Stomach (tissue), 19 donors: ENCODE measurements at places on chromosomes 16 and 17. TPM values are rescaled to one million over a fixed set of nuclear protein-coding genes. Genes with fewer than 3 reads are reported as not detected.

The ZFP3 gene
- polyA plus RNA-seq, result 1.7 TPM

The DPEP1 gene
- polyA plus RNA-seq, result 1.4 TPM

The SPNS3 gene
- polyA plus RNA-seq, result 0.37 TPM

The FOXJ1 gene
- polyA plus RNA-seq, result 0.25 TPM

The MT1E gene
- polyA plus RNA-seq, result 445 TPM

The ALOX15B gene
- 2.4 TPM for polyA plus RNA-seq

The CYGB gene
- polyA plus RNA-seq, result 101 TPM

The MYH8 gene
- polyA plus RNA-seq, result 0.06 TPM

The GAST gene
- 1.3 TPM for polyA plus RNA-seq

DNA sequence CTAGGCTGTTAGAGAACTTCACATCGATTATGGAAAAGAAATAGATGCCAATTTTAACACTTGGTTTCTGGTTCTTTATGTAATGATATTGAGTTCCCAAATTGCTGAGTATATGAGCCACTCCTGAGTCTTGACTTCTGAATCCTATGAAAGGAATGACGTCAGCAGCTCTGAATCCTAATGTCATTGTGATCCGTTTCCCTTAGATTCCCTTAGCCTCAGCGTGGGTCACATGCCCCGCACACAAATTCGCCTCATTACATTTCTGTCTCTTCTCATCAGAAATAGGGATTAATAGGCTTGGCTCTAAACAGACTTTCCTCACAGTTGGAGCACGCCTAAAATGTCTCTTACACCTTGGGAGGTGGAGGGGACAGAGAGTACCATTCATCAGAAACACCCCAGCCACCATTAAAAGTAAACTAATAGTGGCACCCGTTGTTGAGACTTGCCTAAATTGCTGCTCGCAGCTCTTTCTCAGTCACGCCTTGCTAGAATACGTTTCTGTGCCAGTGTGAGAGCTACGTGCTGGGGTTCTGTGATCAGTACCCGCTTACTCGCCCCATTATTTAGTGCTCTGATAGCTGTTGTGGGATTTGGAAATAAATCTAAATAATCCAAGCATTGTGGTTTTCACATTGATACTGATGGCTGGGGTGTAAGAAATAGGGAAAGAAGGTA, 7.1 kb downstream of the MRM3 start:
- peak overlapping the region; percentile 40 for H3K27ac ChIP-seq
- no peak for DNase-seq
- peaks cover 66% of the 10 kb centered on the region for H3K36me3 ChIP-seq
- H3K4me1 ChIP-seq, result peaks cover 8% of the 10 kb centered on the region

DNA sequence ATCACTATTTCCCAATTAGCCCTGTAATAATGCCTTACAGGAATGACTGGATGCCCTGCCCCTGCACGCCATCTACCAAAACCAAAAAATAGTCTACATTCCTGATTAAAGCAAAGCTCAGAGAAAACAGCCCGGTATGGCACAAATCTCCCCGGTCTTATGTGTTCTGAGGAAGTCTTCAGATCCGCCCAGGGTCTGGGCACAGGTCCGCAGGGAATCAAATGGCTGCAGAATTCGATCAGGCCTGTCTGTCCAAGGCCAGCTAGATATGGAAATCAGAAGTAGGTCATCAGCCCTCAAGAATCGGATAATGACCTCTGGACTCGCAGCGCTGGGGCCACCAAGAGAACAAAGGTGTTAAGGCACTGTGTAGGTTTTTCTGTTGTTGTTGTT, 171.0 kb downstream of the ZFHX3 start:
- H3K27ac ChIP-seq, result no peak overlapping the region
- H3K36me3 ChIP-seq, result no peaks in the 10 kb centered on the region
- no peak overlapping the region for H3K4me3 ChIP-seq
- H3K4me1 ChIP-seq, result peaks cover 29% of the 10 kb centered on the region

DNA sequence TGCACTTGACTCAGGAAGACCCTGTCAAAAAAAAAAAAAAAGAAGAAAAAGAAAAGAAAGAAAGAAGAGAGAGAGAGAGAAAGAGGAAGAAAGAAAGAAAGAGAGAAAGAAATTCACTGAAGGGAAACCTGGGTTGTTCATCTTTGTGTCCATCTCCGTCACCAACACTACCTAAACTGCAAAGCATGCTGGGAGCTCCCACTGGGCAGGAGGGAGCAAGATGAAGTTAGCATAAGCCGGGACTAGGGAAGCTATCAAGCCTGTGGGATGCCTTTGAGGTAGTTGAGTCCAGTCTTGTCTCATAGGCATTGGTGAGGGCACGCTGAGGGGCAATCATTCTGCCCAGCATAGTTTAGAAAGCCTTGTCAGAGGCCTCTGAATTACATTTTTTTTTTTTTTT, 7.6 kb upstream of the CBFB start:
- H3K27ac ChIP-seq, result no peak overlapping the region
- no peak overlapping the region for H3K4me3 ChIP-seq
- H3K27me3 ChIP-seq, result no peaks in the 10 kb centered on the region

DNA sequence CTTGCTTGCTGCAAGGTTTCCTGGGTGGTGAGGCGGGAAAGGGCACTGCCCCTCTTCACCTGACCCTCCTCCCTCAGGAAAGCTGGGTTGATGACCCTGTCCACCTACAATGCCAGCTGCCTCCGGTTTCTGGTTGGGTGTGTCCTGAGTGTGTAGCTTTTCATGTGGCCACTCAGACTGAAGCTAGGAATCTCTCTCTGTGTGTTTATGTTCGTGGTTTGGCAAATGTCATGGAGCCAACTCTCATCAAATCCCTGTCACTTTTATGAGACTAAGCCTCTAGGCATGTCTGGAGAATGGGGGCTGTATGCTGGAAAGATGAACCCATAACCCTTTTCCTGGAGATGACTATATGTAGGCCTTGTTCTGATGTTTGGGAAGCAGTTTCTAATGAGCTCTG, 17.1 kb downstream of the PLEKHG4 start:
- no peak overlapping the region for H3K4me3 ChIP-seq
- H3K36me3 ChIP-seq, result no peaks in the 10 kb centered on the region
- H3K27me3 ChIP-seq, result no peaks in the 10 kb centered on the region
- H3K27ac ChIP-seq, result no peak overlapping the region
- peaks cover 7% of the 10 kb centered on the region for H3K4me1 ChIP-seq
- DNase-seq, result peak; percentile 23

DNA sequence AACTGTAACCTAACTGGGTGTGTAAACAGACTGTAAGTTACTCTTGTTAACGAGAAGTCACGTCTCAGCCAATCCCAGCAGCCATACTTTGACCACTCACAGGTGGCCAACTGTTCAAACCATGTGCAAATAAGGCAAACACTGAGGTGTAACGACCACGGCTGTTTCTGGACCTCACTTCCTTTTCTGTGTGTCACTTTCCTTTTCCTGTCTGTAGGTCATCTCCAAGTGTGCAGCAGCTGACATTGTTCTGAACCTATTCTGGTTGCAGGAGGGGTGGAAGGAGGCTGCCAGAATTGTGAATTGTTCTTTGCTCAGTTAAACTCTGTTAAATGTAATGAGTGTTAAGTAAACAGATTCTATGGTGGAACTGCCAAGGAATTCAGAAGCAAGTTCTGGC, 627.4 kb downstream of the KCNJ2 start:
- no peak overlapping the region for H3K4me3 ChIP-seq
- H3K4me1 ChIP-seq, result no peaks in the 10 kb centered on the region
- H3K27me3 ChIP-seq, result no peaks in the 10 kb centered on the region
- no peaks in the 10 kb centered on the region for H3K36me3 ChIP-seq
- no peak overlapping the region for H3K27ac ChIP-seq

GRCh38 chr17:49512296-49513043, 17.4 kb downstream of the NGFR start:
- H3K4me3 ChIP-seq, result no peak overlapping the region
- DNase-seq, result no peak
- no peak overlapping the region for H3K27ac ChIP-seq
- H3K27me3 ChIP-seq, result peaks cover 24% of the 10 kb centered on the region

- no peak overlapping the region for H3K4me3 ChIP-seq
- no peaks in the 10 kb centered on the region for H3K27me3 ChIP-seq
- DNase-seq, result no peak
- H3K4me1 ChIP-seq, result no peaks in the 10 kb centered on the region
Observed at GRCh38 chr16:23484510-23485256, 25.6 kb downstream of the GGA2 start.

- H3K4me1 ChIP-seq, result no peaks in the 10 kb centered on the region
- H3K36me3 ChIP-seq, result no peaks in the 10 kb centered on the region
- H3K27me3 ChIP-seq, result no peaks in the 10 kb centered on the region
- H3K4me3 ChIP-seq, result no peak overlapping the region
Observed at GRCh38 chr17:14373614-14374259, 72.9 kb downstream of the HS3ST3B1 start.

GRCh38 chr17:68937890-68938514, 17.2 kb downstream of the ABCA8 start:
- no peak for DNase-seq
- H3K27ac ChIP-seq, result no peak overlapping the region
- H3K36me3 ChIP-seq, result no peaks in the 10 kb centered on the region
- H3K4me3 ChIP-seq, result no peak overlapping the region

- no peak overlapping the region for H3K4me3 ChIP-seq
- DNase-seq, result peak; percentile 56
- H3K4me1 ChIP-seq, result peaks cover 100% of the 10 kb centered on the region
- H3K27me3 ChIP-seq, result no peaks in the 10 kb centered on the region
- H3K36me3 ChIP-seq, result no peaks in the 10 kb centered on the region
Observed at GRCh38 chr16:88479793-88480760, 27.0 kb downstream of the ZFPM1 start.

DNA sequence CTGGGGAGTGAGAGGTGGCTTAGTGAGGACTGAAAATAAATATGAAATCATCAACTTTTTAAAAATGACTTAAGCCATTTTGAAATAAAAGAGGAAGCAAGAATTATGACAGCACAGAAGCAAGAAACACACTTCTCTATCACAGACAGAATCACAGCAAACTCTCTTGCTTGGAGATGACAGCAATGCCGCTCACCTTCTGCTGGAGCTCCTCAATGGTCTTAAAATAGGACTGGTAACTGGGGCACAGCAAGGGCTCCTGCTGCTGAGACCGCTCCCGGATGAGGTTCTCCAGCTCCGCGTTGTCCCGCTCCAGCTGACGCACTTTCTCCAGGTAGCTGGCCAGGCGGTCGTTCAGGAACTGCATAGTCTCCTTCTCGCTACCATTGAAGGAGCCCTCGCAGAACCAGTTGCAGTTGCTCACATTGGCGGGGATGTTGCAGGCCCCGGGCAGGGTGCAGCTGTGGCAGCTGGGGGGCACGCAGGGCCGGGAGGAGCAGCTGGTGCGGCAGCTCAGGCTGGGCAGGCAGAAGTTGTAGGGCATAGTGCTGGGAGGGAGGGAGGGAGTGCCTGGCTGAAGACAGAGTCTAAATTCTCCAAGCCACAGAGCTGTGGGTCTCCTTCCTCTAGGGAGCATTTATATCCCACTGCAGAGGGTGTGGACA, at the start of gene KRT31:
Gene KRT31, minus strand, starts transcription at position 613 of the 665 bp plus-strand sequence. Its CDS starts 69 bp downstream, at position 544.
- no peak for DNase-seq
- peaks cover 9% of the 10 kb centered on the region for H3K27me3 ChIP-seq
- H3K27ac ChIP-seq, result no peak within 1 kb of the TSS
- no peak within 1 kb of the TSS for H3K4me3 ChIP-seq

- H3K4me1 ChIP-seq, result peaks cover 3% of the 10 kb centered on the region
- H3K4me3 ChIP-seq, result no peak overlapping the region
- no peak for DNase-seq
- no peaks in the 10 kb centered on the region for H3K27me3 ChIP-seq
- no peak overlapping the region for H3K27ac ChIP-seq
- H3K36me3 ChIP-seq, result peaks cover 89% of the 10 kb centered on the region
Observed at GRCh38 chr17:63706336-63707082, 6.6 kb upstream of the LIMD2 start.

DNA sequence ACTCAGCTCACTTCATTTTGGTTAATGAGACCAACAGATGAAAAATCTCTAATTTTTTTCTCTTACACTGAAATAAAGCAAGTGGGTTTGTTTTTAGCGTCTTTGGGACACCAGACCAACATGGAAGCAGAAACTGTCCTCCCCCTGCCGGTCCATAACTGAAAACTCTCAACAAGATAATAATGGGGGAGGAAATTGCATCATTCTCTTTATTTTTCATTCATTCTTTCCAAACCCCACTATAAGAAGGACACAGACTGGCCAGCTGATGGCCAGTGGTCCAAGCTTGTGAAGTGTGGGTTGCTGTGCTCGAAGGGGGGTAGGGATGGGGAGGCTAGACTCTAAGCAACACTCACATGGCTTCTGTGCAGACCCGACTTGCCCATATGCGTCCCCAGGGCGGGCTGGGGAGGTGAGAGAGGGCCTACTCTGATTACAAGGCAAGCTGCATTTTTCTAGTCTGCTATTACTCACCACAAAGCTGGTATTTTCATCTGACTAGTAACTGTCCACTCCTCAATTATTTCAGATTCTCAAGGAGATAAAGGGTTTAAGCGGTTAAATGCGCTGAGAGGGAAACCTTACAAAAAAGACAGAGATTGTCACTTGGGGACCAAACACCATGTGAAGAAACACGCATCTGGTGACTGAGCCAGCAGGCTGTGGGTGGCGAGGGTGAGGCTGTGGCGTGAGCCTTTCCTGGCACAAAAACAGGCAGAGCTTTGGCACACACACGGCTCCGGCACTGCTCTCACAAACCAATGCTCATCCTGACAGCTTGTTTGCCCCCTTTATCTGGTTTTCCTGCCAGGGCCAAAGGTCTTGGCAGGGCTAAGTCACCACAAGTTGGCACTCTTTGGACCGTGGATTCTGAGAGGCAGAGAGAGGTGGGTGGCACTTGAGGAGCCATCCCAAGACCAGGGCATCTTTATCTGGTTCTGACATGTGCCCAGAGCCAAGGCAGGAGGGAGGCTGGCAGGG, 38.2 kb downstream of the MARF1 start:
- no peak overlapping the region for H3K4me3 ChIP-seq
- no peaks in the 10 kb centered on the region for H3K27me3 ChIP-seq
- H3K4me1 ChIP-seq, result peaks cover 5% of the 10 kb centered on the region
- DNase-seq, result no peak

- H3K4me1 ChIP-seq, result peaks cover 29% of the 10 kb centered on the region
- peak overlapping the region; percentile 35 for H3K27ac ChIP-seq
- no peak overlapping the region for H3K4me3 ChIP-seq
- no peaks in the 10 kb centered on the region for H3K27me3 ChIP-seq
Observed at GRCh38 chr16:11563493-11564040, 23.2 kb downstream of the LITAF start.

DNA sequence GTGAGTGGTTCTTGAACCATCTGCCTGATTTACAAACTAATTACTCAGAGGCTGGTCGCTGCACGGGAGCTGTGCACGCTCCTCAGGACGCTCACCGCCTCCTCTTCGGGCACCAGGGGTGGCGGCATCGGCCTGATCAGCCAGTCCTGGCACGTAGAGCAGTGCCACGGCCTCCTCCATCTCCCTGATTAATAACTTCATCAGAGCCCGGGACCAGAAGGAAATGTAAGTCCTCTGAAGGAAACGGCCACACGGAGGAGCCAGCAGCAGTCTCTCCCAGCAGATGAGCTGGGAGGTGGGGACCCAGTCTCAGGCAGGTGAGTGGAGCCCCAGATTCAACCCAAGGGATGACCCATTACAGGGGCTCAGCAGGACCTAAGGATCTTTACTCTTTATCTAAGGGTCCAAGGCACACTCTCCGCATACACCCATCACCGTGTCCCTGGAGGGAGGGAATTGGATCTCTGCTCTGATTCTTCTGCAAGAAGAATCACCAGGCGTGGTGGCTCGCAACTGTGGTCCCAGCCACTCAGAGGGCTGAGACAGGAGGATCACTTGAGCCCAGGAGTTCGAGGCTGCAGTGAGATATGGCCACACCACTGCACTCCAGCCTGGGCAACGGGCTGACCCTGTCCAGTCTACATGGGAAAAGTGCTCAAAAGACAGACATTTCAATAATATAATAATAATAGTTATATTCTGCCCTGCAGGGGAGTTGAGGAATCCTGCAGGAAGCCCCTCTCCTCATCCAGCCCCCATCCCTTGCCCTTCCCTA, 366.5 kb downstream of the SEC14L1 start:
- no peaks in the 10 kb centered on the region for H3K27me3 ChIP-seq
- H3K4me1 ChIP-seq, result no peaks in the 10 kb centered on the region
- H3K4me3 ChIP-seq, result no peak overlapping the region

GRCh38 chr16:4038448-4038847, 77.8 kb downstream of the ADCY9 start:
- no peaks in the 10 kb centered on the region for H3K27me3 ChIP-seq
- no peak for DNase-seq
- H3K27ac ChIP-seq, result no peak overlapping the region
- H3K4me3 ChIP-seq, result no peak overlapping the region
